ENCODE measurements at places on chromosomes 5 and 9. TPM values are rescaled to one million over a fixed set of nuclear protein-coding genes. Genes with fewer than 3 reads are reported as not detected.

Gene MSH3
- total RNA-seq, result 7.7 TPM

Gene PTPRD
- total RNA-seq, result not detected

Gene DNLZ
- total RNA-seq, result 43.0 TPM

Gene BNC2
- total RNA-seq, result 1.6 TPM

Gene LECT2
- total RNA-seq, result not detected

Data from SJSA1 (cell line).